GM20000 (cell line): ENCODE measurements at places on chromosomes 4 and X.

DNA sequence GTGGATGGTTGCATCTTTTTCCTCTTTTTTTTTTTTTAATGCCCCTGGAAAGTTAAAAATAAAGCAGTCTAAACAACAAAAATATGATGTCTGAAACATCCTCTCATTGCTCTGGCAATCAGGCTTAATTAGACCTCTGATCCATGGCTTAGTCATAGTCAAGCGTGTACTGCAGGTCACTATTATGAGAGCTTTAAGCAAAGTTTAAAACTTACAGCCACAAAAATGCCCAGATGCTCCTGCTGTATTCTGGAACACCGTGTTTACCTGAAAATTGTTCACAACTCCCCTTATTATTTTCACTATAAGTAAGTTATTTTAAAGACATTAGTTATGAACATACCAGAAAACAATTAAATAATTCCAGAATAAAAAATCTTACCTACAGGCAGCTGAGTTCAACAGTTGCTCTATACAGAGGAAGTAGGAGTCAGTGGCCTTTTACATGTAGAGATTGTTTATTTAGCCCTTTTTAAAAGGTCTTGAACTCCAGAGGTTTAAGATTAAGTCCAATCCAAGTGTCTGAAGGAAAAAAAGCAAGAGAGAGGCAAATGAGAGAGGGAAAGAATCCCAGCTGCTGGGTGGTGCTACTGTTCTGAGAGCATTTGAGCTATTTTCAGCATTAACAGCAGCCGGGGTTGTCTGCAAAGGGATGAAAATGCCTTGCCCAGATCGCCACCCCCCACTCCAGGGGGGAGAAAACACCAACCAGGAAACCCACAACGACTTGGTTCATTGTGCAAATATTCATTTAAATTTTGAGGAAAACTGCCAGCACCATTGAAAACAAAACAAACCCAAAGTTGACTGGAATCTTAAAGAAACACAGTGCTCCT lies 36.9 kb downstream of the SORBS2 start:
- no peak for DNase-seq

- DNase-seq, result no peak
Observed at GRCh38 chr4:142960867-142961644, 115.0 kb upstream of the INPP4B start.

DNA sequence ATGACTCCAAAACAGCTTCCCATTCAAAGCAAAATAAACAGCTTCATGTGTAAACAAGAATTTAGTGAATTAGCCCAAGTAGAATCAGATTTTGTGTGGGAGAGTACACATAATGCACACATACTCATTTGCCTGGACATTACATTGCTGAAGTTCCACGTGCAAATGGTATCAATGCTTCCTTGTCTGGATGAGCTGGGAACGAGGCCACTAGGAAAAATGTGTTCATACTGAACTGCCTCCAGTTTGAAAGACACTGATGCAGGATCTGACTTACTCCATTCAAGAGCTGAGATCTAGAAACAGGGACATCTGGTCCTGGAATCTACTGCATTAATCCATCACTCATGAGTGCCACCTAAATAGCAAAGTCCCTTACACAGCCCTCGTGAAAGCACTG lies 228.0 kb downstream of the APBB2 start:
- no peak for DNase-seq

DNA sequence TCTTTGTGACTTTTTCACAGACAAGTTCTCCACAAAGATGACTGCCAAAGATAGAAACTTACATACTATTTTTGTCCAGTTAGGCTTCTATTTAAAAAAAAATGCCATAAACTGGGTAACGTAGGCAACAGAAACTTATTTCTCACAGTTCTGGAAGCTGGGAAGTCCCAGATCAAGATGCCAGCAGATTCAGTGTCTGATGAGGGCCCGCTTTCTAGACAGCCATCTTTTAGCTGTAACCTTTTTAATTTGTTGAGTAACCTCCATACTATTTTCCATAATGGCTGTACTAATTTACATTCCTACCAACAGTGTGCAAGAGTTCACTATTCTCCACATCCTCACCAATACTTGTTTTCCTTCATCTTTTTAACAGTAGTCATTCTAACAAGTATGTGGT lies 55.5 kb downstream of the ARHGEF38 start:
- no peak for DNase-seq

- no peak for DNase-seq
Observed at GRCh38 chr4:173573286-173573685, 43.3 kb upstream of the HAND2 start.

DNA sequence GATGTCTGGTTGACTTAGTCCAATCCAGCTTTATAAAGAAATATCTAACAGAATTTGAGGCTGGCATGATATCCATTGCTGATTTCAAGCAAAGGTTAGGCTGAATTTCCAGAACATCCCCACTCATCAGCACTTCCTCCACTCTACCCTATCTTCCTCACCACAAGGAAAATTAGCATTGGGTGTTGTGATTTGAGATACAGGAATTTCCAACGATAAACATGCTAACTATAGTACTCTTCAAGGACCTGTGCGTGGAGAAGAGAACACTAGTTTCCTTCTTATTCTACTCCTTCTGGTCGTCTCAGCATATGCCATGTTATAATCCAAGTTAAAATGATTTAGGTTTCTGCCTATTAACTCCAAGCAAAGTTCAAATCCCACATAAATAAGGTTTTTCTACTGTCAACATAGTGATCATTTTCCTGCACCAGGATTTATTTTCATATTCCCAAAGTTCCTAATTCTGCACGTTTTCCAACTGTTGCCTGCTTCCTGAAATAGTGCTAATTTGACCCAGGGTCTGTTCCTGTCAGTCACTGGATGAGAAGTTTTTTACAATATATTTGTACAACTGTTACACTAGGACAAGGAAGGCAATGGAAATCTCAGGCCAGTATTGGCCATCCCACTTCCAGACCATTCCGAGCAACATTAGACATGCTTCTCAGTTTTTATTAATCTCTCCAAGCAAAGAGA lies 177.6 kb upstream of the EDNRA start:
- no peak for DNase-seq

- DNase-seq, result no peak
Observed at GRCh38 chr4:135269125-135269890, 1067.7 kb upstream of the PABPC4L start.

DNA sequence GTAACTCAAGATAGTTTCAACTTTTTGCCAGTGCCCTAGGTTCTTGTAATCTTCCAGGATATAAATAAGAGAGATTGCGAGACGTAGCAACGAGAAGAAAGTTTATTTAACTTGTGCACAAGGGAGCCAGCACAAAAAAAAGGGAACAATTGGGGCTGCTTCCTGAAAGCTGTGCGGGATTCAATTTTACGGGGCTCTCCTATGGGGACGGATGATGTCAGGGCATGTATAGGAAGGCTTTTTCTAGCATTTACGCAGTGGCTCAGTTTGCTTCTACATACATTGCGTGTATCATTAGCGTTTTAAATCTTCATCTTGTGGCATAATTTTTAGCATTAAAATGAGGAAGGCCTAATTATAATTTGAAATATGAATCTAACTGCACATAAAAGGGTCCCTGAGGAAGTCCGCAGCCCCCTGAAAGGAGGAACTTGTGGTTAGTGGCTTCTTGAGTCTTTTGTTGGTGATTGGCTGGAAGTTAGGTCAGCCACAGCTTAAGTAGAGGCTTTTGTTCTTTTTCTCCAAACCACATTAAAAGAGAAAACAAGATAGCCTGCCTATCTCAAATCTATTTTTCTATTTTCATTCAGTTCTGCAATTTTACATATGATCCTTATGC lies 668.2 kb upstream of the NDST4 start:
- DNase-seq, result no peak

- DNase-seq, result no peak
Observed at GRCh38 chrX:80016182-80016581, 1.6 kb downstream of the TBX22 start.

DNA sequence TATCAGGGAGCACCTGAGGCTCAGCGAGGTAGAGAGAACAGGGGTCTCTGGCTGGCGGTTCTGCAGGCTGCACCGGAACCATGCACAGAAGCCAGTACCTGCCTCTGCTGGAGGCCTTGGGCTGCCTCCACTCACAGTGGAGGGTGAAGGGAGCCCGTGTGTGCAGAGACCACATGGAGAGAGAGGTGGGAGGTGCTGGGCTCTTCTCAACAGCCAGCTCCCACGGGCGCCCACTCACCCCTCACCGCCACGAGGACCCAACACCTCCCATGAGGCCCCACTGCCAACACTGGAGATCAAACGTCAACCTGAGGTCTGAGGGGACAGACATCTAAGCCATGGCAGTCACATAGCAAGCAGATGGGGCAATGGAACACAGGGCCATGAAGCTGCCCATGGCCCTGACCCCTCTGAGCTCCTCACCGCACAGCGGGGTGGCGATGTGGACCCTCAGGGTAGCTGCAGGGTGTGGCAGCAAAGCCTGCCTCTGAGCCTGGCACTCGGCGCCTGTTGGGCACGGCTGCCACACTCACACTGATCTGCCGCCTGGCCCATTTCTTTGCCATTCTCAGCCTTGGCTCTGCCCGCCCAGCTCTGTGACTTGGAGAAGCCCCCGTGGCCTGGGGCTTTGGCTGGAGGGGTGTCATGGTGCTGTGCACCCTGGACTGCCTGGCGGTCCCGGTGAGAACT lies 44.8 kb downstream of the ADRA2C start:
- no peak for DNase-seq

GRCh38 chr4:8676676-8677075 lies 84.1 kb downstream of the CPZ start:
- DNase-seq, result no peak

DNA sequence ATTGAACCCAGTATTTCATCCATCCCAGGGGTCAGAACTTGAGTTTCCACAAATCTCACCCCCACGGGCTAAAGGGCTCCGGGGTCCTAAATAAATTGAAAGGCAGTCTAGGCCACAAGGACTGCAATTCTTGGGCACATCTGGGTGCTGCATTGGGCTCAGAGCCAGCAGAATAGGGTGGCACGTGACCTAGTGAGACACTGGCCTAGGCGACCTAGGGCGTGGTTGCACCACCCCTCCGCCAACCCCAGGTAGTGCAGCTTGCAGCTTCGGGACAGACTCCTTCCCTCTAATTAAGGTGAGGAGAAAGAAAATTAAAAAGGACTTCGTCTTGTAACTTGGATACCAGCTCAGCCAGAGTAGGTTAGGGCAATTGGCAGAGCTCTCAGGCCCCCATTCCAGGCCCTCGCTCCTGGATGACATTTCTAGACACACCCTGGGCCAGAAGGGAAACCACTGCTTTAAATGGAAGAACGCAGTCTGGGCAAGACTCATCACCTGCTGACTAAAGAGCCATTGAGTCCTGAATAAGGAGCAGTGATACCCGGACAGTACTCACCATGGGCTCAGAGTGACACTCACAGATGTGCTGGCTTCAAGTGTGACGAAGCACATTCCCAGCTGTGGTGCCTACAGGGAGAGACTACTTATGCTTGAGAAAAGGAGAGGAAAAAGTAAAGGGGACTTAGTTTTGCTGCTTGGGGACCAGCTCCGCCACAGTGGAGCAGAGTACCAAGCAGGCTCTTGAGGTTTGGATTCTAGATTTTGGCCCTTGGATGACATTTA lies 735.4 kb downstream of the FSTL5 start:
- no peak for DNase-seq

- DNase-seq, result no peak
Observed at GRCh38 chrX:123310112-123310511, 126.0 kb downstream of the GRIA3 start.

GRCh38 chr4:71366766-71367165 lies 27.9 kb downstream of the SLC4A4 start:
- no peak for DNase-seq

DNA sequence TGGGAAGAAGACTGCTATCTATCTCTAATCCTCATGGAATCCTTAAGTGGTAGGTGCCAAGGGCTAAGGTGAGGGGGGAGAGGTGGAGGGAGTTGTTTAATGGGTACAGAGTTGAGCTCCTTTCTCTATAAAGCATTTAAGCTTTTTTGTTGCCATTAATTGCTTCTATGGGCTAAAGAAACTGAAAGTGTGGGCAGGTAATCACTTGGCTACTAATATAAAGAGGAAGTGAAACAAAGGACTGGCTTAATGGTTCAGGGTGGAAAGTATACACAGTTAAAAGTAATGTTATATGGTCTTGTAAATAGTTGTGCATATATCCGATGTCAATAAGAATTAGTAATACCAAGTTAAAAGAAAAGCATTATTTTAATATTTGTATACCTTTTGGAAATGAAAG lies 83.9 kb downstream of the POLA1 start:
- peak; percentile 37 for DNase-seq

GRCh38 chr4:112735474-112735951 lies 98.6 kb downstream of the LARP7 start:
- DNase-seq, result peak; percentile 32

DNA sequence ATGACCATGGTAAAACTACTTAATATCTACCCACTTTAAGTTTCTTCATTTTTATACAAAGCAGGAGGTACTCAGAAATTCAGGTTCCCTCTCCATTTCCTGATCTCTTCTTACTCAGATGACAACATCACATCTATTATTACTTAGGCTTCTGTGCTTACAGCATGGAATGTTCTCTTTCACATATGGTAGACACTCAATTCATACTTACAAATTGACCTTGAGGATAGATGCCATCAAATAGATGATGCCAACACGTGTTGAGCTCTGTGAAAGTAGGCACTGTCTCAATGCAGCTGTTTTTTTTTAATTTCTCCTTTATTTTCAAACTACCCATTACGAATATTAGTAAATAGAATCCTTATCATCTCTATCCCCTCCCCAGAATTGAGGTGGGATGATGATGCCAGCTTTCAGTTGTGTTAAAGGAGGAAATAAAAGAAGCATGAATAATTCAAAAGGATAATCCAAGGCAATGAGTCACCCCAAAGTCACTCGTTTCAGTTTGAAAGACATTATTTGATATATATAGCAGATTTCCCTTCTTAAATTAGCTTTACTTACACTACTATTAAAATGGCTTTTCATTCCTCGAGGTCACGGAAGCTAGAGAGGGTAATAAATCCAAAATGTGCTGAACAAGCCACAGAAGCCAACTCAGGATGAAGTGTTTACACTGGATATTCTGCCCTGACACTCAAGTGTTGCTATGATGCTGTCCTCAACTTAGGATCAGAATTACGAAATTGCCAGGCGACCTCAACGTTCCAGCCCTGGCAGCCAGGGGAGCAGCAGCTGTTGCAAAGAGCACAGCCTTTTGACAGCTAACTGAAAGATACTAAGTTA lies 124.2 kb upstream of the EOLA2 start:
- DNase-seq, result no peak

DNA sequence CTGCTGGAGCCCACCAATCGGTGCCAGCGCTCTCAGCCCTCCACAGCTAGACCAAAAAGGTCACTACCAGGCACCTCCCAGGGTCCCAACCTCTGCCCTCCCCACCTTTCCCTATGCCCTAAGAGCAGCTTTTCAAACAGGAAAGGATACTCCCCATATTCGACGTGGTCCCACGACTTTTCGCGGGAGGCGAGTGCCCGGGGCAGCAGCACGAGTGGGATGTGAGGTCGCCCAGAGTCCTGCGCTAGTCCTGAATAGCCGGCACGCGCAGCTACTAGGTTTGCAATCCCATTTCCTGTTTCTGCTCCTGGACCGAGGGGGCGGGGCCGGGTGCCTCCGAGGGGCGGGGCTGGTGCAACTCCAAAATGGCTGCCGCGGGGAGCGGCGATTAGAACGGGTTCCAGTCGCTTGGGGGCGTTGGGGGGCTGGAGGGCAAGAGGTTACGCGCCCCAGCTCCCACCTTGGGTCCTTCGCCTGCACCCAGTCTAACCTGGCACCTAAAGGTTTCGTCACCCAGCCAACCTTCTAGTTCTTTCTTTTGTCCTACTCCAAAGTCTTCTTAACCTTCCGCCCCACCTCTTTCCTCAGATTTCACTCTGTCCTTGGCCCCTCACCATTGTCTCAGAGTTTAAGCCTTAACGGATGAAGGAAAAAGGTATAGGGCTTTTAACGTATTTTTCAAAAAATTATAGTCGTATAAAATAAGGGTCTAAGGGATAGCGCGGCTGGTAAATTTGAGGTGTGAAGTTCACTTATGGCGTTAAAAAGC lies 85.0 kb upstream of the TENT5D start:
- DNase-seq, result no peak
